ENCODE measurements at places on chromosomes 4 and X.

GRCh38 chr4:25860586-25861279, 2.1 kb downstream of the SEL1L3 start:
- H3K4me3 ChIP-seq, result no peak overlapping the region
- H3K27ac ChIP-seq, result no peak overlapping the region
- peaks cover 39% of the 10 kb centered on the region for H3K4me1 ChIP-seq
- no peaks in the 10 kb centered on the region for H3K27me3 ChIP-seq
- no peak for DNase-seq

DNA sequence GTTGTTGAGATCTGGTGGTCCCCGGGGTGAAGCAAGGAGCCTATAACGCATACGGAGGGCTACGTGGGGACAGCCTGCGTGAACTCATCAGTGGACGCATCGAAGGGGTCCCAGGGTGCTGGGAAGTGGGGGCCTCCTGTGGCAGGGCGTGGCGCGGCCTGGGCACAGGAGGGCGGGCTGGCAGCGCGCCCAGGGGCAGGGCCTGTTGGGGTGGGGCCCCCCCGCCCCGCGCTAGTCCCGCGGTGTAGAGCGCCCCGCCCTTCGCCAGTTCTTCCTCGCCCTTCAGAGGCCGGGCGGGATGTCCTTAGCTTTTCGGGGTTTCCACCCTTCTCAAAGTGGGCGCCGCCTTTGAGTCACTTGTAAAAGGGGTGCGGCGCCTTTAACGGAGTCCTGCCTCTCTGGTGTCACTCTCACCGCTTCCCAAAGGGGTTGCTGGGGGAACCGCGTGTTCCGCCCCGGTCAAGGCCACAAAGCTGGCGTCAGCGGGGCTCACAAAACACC, 632 bp downstream of the PLP2 start:
- H3K4me3 ChIP-seq, result peak overlapping the region; percentile 72
- H3K36me3 ChIP-seq, result no peaks in the 10 kb centered on the region
- H3K27me3 ChIP-seq, result no peaks in the 10 kb centered on the region
- peaks cover 35% of the 10 kb centered on the region for H3K4me1 ChIP-seq
- peak overlapping the region; percentile 88 for H3K27ac ChIP-seq

- H3K36me3 ChIP-seq, result no peaks in the 10 kb centered on the region
- no peak overlapping the region for H3K4me3 ChIP-seq
- H3K27ac ChIP-seq, result no peak overlapping the region
Measured at GRCh38 chr4:38449506-38450174, 214.4 kb upstream of the KLF3 start.

GRCh38 chr4:122632396-122633143, 11.7 kb upstream of the IL21 start:
- no peaks in the 10 kb centered on the region for H3K36me3 ChIP-seq
- no peak overlapping the region for H3K27ac ChIP-seq
- H3K27me3 ChIP-seq, result no peaks in the 10 kb centered on the region
- H3K4me3 ChIP-seq, result no peak overlapping the region

- no peaks in the 10 kb centered on the region for H3K36me3 ChIP-seq
- H3K4me1 ChIP-seq, result peaks cover 4% of the 10 kb centered on the region
- no peak overlapping the region for H3K27ac ChIP-seq
- H3K4me3 ChIP-seq, result no peak overlapping the region
- no peak for DNase-seq
Measured at GRCh38 chr4:54643958-54644751, 13.6 kb upstream of the KIT start.

GRCh38 chrX:154308108-154308946, 12.7 kb downstream of the TKTL1 start:
- H3K4me3 ChIP-seq, result no peak overlapping the region
- no peaks in the 10 kb centered on the region for H3K4me1 ChIP-seq
- H3K27ac ChIP-seq, result no peak overlapping the region
- H3K36me3 ChIP-seq, result no peaks in the 10 kb centered on the region
- H3K27me3 ChIP-seq, result no peaks in the 10 kb centered on the region
- DNase-seq, result no peak

GRCh38 chr4:154491341-154492271, at the start of gene DCHS2:
Gene DCHS2, minus strand, starts transcription at chr4:154491799. Its CDS starts 444 bp downstream, at chr4:154491355.
- H3K27ac ChIP-seq, result peak within 1 kb of the TSS; percentile 7
- peaks cover 27% of the 10 kb centered on the region for H3K4me1 ChIP-seq
- H3K36me3 ChIP-seq, result no peaks in the 10 kb centered on the region
- H3K4me3 ChIP-seq, result peak within 1 kb of the TSS; percentile 59
- DNase-seq, result peak; percentile 89
- H3K27me3 ChIP-seq, result peaks cover 22% of the 10 kb centered on the region

DNA sequence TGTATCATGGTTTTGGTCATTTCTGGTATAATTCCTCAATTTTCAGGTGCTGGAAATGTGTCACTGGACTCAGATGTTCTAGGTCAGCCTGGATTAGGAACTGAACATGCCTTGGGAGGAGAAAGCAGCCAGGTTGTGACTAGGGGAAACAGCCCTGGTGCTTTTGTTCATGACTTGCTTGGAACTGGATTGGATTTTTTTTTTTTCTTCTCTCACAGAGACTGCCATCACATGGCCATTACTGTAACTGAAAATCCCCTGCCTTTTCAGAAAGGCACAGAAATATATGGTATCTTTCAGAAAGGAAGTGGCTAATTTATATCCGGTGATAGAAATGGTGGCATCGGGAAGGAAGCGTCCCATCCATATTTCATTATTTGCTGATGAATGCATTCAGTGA, 34.6 kb downstream of the SEPTIN11 start:
- H3K27ac ChIP-seq, result peak overlapping the region; percentile 58
- H3K36me3 ChIP-seq, result no peaks in the 10 kb centered on the region
- no peaks in the 10 kb centered on the region for H3K27me3 ChIP-seq
- peaks cover 44% of the 10 kb centered on the region for H3K4me1 ChIP-seq
- H3K4me3 ChIP-seq, result no peak overlapping the region

DNA sequence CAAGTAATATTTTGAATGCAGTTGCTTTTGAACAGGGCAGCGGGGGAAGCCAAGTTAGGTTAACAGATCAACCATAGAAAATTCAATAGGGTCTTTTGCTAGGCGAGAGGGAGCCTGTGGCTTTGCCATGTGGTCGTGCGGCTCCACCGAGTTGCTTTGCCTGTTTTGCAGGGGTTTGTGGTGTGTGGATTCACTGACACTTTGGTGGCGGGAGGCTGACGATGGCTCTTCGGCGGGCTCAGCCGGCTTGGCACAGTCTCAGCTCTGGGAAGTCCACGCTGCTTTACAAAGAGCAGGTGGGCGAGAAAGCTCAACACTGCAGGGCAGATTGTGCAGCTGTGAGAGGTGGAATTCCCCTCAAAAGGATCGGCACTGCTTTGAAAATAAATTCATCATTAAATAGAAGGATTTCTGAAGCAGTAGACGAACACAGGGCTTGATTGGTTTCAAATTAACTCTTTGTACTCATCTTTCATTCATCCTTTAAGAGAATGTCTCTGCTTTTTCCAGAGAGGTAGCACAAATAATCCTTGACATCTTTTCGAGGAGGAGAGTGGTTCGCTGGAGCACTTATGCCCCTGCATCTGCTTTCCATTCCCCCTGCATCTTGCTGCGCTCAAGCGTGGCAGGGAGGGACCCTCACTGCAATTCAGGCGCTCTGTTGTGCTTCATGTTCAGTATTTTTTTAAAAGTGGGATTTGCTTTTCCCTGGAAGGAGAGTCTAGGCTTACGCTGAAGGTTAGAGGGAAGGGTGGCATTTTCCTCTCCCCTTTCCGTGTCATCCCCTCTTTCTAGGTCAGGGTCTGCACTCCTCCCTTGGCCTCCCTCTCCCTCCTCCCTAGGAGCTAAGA, 201.8 kb upstream of the LEF1 start:
- H3K4me3 ChIP-seq, result no peak overlapping the region
- peak; percentile 47 for DNase-seq
- no peaks in the 10 kb centered on the region for H3K36me3 ChIP-seq

- H3K27ac ChIP-seq, result no peak overlapping the region
- no peak for DNase-seq
- H3K27me3 ChIP-seq, result no peaks in the 10 kb centered on the region
- no peaks in the 10 kb centered on the region for H3K4me1 ChIP-seq
Measured at GRCh38 chr4:83686166-83686565, 150.3 kb downstream of the GPAT3 start.

DNA sequence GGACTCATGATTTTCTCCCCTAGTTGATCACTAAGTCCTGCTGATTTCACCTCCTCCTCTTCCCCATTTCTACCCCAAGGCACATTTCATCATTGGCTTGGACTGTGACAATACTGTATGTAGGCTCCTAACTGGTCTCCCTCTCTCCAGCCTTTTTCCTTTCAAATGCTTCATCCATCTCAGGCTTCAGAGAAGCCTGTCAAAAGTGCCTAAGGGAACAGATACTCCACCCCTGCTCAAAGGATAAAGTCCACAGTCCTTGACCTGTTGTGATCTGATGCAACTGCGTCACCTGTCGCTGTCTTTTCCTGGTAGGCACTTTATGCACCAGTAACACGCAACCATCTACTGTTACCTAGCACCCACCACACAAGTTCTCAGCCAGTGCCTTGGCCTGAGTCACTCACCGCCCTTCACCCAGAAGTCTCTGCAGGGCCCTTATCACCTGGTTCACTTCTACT, 12.8 kb downstream of the SCARB2 start:
- no peak overlapping the region for H3K4me3 ChIP-seq
- no peaks in the 10 kb centered on the region for H3K36me3 ChIP-seq
- DNase-seq, result peak; percentile 72
- H3K27me3 ChIP-seq, result no peaks in the 10 kb centered on the region
- peaks cover 90% of the 10 kb centered on the region for H3K4me1 ChIP-seq

DNA sequence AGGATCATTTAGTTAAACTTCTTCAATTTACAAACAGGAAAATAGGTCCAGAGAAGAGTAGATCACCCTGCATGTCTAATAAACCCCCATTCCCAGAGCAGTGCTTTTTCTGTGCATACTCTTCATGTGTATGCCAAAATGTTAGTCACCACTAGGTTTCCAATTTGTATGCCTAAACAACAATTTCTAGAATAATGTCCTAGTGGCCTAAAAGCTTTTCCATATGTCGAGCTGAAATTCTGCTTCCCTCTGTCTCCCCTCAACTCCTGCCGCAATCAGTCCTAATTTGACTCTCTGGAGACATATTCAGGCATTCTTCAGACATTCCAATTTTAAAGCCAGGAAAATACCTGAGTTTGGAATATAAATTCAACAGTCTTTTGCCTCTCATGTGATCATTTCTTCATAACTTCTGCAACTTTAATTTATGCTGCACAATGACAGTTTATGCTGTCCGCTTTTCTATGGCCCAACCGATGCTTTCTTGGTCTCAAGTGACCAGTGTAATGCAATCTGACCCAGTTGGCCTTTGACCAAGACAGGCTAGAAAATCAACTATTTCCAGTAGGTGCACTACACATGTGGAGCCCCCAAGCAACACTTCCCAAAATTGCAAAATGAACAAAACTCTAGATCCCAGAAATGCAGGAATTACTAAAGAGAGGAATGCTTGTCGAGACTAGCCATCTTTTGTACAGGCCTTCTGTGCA, 122.9 kb upstream of the FMR1 start:
- H3K4me1 ChIP-seq, result no peaks in the 10 kb centered on the region
- H3K4me3 ChIP-seq, result no peak overlapping the region

- H3K27ac ChIP-seq, result no peak overlapping the region
- H3K4me1 ChIP-seq, result peaks cover 17% of the 10 kb centered on the region
- no peak for DNase-seq
- no peak overlapping the region for H3K4me3 ChIP-seq
- H3K36me3 ChIP-seq, result no peaks in the 10 kb centered on the region
- no peaks in the 10 kb centered on the region for H3K27me3 ChIP-seq
Measured at GRCh38 chr4:159235779-159236368, 133.0 kb downstream of the RAPGEF2 start.

DNA sequence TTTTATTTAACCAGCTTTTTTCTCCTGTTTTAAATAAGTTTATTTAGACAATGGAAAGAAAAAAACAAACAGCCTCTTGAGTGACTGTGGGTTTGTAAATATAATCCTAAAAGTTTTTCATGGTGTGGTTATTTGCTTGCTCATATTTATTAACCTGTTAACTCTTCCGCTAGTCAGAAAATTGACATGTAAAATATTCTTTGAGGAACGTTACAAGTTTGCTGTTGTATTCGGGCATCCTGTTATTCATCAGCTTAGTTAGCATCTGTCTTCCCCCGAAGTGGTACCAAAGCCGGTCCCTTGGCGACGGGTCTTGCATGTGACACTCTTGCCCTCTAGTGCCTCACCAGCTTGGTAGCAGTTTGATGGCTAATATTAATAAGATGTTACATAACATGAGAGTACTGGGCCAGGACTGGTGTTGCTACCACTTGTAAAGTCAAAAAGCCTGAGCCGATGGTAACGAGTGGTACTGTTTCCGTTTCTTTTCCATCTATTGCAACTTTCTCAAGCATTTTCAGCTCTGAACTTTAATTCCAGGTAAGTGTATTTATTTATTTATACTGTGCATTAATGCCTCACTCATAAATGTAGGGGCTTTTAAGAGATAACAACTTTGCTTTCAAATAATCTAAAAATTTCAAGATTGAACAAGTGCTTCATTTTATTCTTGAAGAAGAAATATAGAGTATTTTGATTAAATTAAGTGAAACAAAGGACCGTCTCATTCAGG, at the start of gene NDST3:
TSS of gene NDST3 (plus strand) at position 434 of the 733 bp plus-strand sequence. CDS start 19,425 bp downstream, outside the sequence.
- H3K4me1 ChIP-seq, result peaks cover 14% of the 10 kb centered on the region
- H3K27me3 ChIP-seq, result peaks cover 9% of the 10 kb centered on the region
- no peaks in the 10 kb centered on the region for H3K36me3 ChIP-seq
- peak within 1 kb of the TSS; percentile 55 for H3K4me3 ChIP-seq

GRCh38 chr4:78320349-78320935, 231.1 kb upstream of the ANXA3 start:
- H3K36me3 ChIP-seq, result no peaks in the 10 kb centered on the region
- H3K27ac ChIP-seq, result no peak overlapping the region
- H3K27me3 ChIP-seq, result no peaks in the 10 kb centered on the region
- no peak overlapping the region for H3K4me3 ChIP-seq
- no peaks in the 10 kb centered on the region for H3K4me1 ChIP-seq

DNA sequence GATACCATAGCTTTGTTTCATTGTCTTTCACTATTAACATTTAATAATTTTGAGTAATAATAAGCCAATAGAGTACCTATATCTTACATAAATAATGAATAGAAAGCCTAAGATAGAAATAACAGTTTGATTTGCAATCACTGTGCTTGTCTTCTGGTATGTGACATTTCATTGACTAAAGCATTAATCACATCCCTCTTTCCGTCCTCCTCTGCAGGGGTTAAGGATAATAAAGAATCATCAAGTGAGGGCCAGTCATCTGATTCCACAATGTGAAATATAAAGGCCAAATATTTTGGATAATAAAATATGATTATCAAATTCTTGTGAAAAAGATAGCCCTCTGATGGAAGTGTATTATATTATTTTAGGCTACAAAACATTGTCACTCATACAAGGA, 2073.4 kb downstream of the ARAP2 start:
- H3K27ac ChIP-seq, result no peak overlapping the region
- H3K4me1 ChIP-seq, result no peaks in the 10 kb centered on the region
- no peaks in the 10 kb centered on the region for H3K36me3 ChIP-seq
- no peak overlapping the region for H3K4me3 ChIP-seq
- DNase-seq, result no peak

DNA sequence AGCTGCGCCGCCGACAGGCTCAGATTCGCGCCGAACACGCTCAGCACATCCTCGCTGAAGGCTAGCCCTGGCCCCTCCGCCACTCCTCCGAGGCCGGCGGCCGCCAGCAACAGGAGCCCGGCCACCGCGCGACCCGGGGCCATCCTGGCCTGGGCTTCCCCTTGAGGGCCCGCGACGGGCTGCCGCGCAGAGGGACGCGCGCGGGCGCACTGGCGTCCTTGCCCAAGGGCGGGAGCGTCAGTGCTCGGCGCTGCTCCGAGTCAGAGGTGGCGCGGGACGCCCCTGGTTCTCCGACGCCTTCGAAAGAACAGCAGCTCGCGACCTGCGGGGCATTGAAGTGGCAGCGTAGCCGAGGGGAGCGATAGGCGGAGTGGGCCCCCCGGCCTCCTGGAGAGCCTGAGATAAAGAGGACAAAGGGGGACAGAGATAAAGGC, 745 bp downstream of the SLC39A8 start:
- no peaks in the 10 kb centered on the region for H3K27me3 ChIP-seq
- peaks cover 9% of the 10 kb centered on the region for H3K4me1 ChIP-seq
- peak overlapping the region; percentile 83 for H3K4me3 ChIP-seq
- H3K27ac ChIP-seq, result peak overlapping the region; percentile 69
